ENCODE measurements at places on chromosomes 3 and 15.

GRCh38 chr15:90561344-90562244 is 31.9 kb downstream of the CRTC3 start:
- peak; percentile 76 for DNase-seq

DNA sequence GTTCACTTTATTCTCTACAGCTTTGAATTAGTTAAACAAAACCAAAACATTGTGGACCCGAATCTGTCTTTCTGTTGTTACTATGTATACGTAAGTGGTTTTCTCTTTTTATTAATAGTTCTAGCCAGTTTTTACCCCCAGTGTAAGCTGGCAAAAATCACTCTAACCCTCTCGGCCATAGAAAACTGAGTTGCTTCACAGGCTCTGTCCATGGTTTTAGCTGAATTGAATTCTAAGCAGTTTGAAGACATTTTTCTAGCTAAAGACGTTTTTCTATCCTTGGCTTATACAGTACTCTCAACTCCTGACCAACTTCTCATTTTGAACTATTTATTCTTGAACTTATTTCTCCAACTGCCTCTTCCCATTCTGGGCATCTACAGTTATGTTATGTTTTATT is 62.9 kb downstream of the CDIN1 start:
- no peak for DNase-seq

DNA sequence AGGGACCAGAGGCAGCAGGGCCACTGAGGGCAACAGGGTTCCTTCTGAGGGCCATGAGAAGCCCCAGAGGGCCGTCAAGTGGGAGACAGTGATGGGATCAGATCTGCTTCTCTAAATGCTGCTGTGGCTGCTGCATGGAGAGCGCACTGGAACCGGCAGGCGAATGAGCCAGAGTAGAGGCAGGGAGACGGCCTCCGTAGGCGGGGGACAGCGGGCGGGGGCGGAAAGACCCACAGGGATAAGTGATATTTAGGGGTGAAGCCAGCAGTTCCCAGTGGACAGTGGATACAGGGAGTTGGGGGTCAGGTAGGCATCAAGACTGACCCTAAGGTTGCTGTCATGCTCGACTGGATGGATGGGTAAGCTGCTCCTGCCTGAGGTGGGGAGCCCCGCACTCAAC is 45.0 kb downstream of the GLDN start:
- DNase-seq = no peak

GRCh38 chr3:138394686-138395085 is 39.7 kb upstream of the ESYT3 start:
- DNase-seq = no peak

- DNase-seq = no peak
These were observed 4.9 kb upstream of the KY start for GRCh38 chr3:134655706-134656105.

GRCh38 chr15:49750553-49750952 is 129.7 kb downstream of the DTWD1 start:
- no peak for DNase-seq

GRCh38 chr3:197854596-197855343 is 63.7 kb downstream of the LRCH3 start:
- peak; percentile 91 for DNase-seq

All from fibroblast of the conjunctiva (primary cell).